ENCODE measurements at places on chromosomes 7 and 10. TPM values are rescaled to one million over a fixed set of nuclear protein-coding genes. Genes with fewer than 3 reads are reported as not detected.

DNA sequence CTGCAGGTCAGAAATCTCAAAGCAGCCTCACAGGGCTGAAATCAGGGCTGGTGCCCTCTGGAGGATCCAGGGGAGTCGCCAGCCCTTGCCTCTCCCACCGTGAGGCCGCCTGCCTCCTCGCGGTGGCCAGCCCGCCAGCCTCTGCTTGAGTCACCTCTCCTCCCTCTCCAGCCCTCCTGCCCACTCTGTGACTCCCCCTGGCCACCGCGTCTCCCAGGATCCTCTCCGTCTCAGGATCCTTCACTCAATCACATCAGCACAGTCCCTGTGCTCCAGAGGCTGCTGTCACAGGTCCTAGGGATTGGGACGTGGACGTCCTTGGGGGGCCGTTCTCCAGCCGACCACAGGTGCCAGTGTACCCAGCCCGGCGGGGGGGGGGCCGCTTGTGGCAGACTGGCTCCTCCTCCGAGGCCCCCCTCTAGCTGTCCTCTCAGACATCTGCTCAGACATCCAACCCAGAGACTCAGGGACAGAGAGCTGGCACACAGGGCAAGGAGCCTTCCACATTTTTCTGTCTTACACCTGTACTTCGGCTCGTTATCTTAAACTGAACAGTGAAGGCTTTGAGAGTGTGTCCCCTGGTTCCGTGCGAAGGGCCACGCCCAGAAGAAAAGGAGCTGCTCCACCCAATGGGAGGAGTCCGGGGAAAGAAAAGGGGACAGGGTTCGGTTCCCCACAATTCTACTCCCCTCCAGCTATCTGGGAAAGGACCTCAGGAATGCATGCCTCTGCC, 9.4 kb upstream of the PPP2R2D start:
- no peak overlapping the region for H3K27ac ChIP-seq
- H3K4me1 ChIP-seq, result peaks cover 11% of the 10 kb centered on the region
- no peak overlapping the region for H3K4me3 ChIP-seq
- H3K27me3 ChIP-seq, result no peaks in the 10 kb centered on the region
- H3K36me3 ChIP-seq, result no peaks in the 10 kb centered on the region
- no peak for DNase-seq

GRCh38 chr10:12872577-12872976, 128.9 kb downstream of the CCDC3 start:
- no peak overlapping the region for H3K27ac ChIP-seq
- no peaks in the 10 kb centered on the region for H3K36me3 ChIP-seq
- DNase-seq, result no peak
- no peak overlapping the region for H3K4me3 ChIP-seq
- no peaks in the 10 kb centered on the region for H3K27me3 ChIP-seq

DNA sequence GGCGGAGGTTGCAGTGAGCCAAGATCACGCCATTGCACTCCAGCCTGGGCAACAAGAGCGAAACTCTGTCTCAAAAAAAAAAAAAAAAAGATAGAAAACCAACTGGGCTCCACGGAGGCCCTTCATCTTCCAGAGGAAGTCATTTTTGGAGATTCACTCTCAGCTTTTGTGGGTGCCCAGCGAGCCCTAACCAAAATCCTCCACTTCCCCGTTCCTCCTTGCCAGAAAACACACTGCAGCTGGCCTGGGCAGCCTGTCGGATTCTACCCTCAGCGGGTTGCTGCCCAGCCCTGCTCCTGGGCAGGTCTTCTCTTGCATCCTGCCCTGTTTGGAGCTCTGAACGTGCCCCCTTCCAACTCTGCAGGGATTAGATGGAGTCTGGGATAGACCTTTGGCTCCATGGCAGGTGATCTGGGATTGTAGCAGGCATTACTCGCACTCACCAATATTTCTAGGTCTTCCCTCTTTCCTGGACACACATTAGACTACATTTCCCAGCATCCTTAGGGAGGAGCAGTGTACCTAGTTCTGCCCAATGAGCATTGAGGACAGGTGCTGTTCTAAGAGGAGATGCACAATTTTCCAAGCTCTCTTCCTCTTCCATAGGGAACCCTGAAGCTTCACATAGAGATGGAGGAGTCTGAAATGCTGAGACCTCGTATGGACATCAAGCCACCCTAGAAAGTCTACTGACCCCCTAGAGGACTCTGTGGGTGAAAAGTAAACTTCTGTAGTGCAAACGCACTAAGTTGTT, 4.6 kb downstream of the GRID2IP start:
- no peak for DNase-seq
- no peaks in the 10 kb centered on the region for H3K36me3 ChIP-seq
- peaks cover 8% of the 10 kb centered on the region for H3K4me1 ChIP-seq
- no peaks in the 10 kb centered on the region for H3K27me3 ChIP-seq
- H3K27ac ChIP-seq, result no peak overlapping the region

Gene OR9A2
- not detected for total RNA-seq

DNA sequence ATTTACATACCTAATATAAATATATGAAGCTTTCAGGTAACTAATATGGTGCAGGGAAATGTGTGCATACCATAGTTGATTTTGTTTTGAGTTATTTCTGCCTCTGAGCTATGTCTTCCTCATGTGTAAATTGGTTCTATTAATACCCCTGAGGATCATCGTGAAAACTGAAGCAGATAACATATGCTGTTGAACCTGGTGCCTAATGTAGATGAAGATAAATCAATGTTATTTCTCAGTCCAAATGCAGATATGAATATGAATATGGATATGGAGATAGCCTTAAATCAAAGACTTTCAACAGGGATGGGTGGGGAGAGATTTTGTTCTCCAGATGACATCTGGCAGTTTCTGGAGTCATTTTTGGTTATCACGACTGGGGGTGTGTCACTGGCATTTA, 122.3 kb upstream of the ANKRD30A start:
- no peak overlapping the region for H3K27ac ChIP-seq
- no peak overlapping the region for H3K4me3 ChIP-seq
- H3K4me1 ChIP-seq, result no peaks in the 10 kb centered on the region
- H3K27me3 ChIP-seq, result no peaks in the 10 kb centered on the region
- H3K36me3 ChIP-seq, result no peaks in the 10 kb centered on the region

GRCh38 chr10:113267619-113268562, 285.0 kb upstream of the HABP2 start:
- H3K4me1 ChIP-seq, result no peaks in the 10 kb centered on the region
- no peak overlapping the region for H3K27ac ChIP-seq
- H3K27me3 ChIP-seq, result peaks cover 2% of the 10 kb centered on the region
- DNase-seq, result no peak
- H3K4me3 ChIP-seq, result no peak overlapping the region
- no peaks in the 10 kb centered on the region for H3K36me3 ChIP-seq

GRCh38 chr7:109179601-109180000, 609.9 kb downstream of the DNAJB9 start:
- no peaks in the 10 kb centered on the region for H3K4me1 ChIP-seq
- no peaks in the 10 kb centered on the region for H3K36me3 ChIP-seq
- no peak overlapping the region for H3K4me3 ChIP-seq
- no peak overlapping the region for H3K27ac ChIP-seq
- no peaks in the 10 kb centered on the region for H3K27me3 ChIP-seq

DNA sequence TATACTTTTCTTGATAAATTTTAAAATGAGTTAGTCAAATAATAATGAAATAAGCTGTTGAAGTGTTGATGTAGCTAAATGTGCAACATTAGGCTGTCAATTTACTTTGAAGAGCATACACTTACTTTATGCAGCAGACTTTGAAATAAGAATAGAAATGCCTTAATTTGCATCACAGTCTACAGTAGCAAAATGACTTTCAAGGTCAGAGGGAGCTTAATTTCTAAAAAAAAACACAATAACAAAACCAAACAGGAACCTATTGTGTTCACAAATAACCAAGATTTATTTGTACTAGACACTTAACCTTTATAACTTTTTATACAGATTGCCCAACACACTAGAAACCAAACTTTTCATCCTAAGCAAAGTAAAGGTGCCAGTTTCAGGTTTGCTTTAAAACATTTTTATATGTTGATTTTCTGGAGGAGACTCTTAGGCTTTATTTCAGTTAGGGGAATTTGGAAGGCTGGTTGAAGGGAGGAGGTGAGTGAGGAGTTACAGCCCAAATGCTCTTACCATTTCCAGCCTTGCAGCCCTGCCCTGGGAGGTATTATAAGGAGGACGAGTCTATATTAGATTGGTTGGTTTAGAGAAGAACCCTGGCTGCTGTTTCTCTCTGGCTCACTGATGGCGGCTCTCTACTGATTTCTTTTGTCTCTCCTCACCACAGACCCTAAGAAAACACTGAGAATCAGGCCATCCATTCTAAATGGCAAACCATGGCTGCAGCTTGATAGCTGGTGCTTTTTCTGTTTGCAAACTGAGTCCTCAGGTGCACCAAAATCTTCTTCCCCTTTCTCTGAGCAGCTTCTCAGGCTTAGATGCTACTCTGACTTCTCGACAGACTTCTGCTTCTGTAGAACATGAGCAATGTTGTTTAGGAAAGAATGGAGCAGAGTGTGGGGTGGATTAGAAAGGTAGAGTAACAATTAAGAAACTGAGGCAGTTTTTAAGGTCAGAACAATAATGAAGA, 55.2 kb upstream of the RPA3 start:
- H3K4me1 ChIP-seq, result peaks cover 26% of the 10 kb centered on the region
- no peaks in the 10 kb centered on the region for H3K27me3 ChIP-seq
- H3K27ac ChIP-seq, result no peak overlapping the region
- no peak for DNase-seq

DNA sequence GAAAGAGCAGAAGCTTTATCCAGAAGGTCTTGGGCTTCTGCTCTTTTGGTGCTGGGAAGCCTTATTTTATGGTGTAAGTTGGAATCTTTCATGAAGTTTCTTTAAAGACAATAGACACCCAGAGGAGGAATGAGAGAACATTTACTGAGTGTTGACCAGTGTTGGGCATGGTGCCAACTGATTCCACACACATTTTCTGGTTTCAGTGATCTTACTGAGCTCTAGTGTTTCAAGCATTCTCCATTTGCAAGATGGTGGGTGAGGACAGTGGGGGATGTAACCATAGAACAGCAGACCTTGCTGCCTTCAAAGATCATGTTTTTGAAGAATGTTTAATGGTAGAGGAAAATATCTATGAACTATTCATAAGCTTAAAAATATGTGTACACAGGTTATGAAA, 114.6 kb downstream of the LRMDA start:
- H3K27me3 ChIP-seq, result peaks cover 2% of the 10 kb centered on the region
- no peak overlapping the region for H3K27ac ChIP-seq
- H3K4me1 ChIP-seq, result no peaks in the 10 kb centered on the region
- no peak overlapping the region for H3K4me3 ChIP-seq

- no peak for DNase-seq
- peak overlapping the region; percentile 97 for H3K4me3 ChIP-seq
- no peak overlapping the region for H3K27ac ChIP-seq
- H3K27me3 ChIP-seq, result no peaks in the 10 kb centered on the region
Observed at GRCh38 chr10:113856563-113856962, 2.1 kb downstream of the NHLRC2 start.

DNA sequence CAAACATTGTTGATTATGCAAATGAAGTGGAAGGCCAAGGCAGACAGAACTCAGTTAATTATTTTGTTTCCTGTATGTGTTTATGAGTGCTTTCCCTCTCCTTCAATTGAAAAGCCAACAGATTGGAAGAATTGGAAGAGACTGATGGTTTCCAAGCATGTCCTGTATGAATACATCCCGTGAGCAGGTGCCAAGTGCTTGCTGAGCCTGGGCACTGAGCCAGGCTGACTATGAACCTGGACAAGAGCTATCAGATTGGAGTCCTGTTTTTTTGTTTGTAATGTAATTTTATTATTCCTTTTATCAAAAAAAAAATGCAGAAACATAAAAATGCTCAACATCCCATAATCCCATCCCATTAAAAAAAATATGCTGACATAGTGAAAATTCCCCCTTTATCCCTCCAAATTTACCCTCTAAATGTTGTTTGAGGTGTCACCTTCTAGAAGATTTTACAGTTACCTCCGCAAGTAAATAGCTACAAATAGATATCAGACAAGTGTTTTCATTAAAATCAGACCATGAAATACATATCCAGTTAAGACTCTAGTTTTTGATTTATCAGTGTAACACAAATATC, 449.5 kb downstream of the GRID1 start:
- no peak overlapping the region for H3K27ac ChIP-seq
- no peak overlapping the region for H3K4me3 ChIP-seq
- no peaks in the 10 kb centered on the region for H3K27me3 ChIP-seq
- H3K36me3 ChIP-seq, result no peaks in the 10 kb centered on the region

- H3K36me3 ChIP-seq, result no peaks in the 10 kb centered on the region
- no peaks in the 10 kb centered on the region for H3K4me1 ChIP-seq
- no peak overlapping the region for H3K27ac ChIP-seq
- no peak for DNase-seq
- H3K27me3 ChIP-seq, result no peaks in the 10 kb centered on the region
Observed at GRCh38 chr7:125316466-125316865, 386.8 kb upstream of the POT1 start.

Gene CCL24
- total RNA-seq, result not detected

GRCh38 chr10:71840177-71840957, 10.7 kb downstream of the PSAP start:
- no peak overlapping the region for H3K27ac ChIP-seq
- H3K4me3 ChIP-seq, result no peak overlapping the region
- H3K36me3 ChIP-seq, result no peaks in the 10 kb centered on the region
- H3K4me1 ChIP-seq, result peaks cover 54% of the 10 kb centered on the region

Gene VWC2
- total RNA-seq, result not detected

DNA sequence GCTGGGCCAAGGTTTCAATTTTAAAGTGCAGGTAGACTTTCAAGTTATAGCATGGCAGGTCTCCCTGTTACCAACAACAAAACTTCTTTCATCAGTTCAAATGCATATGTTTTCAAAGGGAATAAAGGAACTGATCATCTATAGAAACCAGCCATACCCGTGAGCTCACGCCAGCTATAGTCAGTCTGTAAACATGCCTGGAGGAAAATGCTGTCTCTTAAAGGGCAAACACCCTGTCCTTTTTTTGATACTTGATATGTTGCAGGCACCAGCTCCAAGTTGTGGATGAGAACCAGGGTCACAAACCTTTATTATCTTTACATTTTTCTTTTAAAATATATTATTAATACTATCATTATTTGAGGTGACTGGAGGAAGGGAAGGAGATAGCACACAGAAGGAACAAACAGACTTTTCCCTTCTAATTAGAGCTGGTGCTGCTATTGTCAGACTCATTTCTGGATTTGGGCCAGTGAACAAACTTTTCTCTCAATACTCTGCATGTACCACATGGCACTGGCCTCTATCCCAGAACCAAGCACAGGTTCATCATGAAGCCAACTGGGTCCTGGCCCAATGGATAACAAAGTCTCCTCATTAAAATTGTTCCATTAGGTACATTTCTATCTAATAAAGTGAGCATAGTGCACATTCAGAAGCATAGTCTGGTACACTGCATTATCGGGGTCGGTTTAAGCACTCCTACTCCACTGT, 1102.4 kb downstream of the SORCS3 start:
- H3K4me3 ChIP-seq, result no peak overlapping the region
- no peaks in the 10 kb centered on the region for H3K36me3 ChIP-seq
- no peak overlapping the region for H3K27ac ChIP-seq
- H3K4me1 ChIP-seq, result no peaks in the 10 kb centered on the region

GRCh38 chr7:113873554-113874151, 45.2 kb downstream of the PPP1R3A start:
- H3K36me3 ChIP-seq, result no peaks in the 10 kb centered on the region
- DNase-seq, result no peak
- H3K27me3 ChIP-seq, result no peaks in the 10 kb centered on the region
- H3K4me3 ChIP-seq, result no peak overlapping the region

- H3K36me3 ChIP-seq, result no peaks in the 10 kb centered on the region
- H3K4me3 ChIP-seq, result no peak overlapping the region
- H3K27me3 ChIP-seq, result peaks cover 68% of the 10 kb centered on the region
- no peak overlapping the region for H3K27ac ChIP-seq
- no peak for DNase-seq
Observed at GRCh38 chr7:1223196-1223981, 9.3 kb upstream of the UNCX start.

Measured in activated CD4-positive, alpha-beta T cell treated with anti-CD3 and anti-CD28 coated beads, Interleukin-2, amount 10 ng/mL, durations not matched to agents 7 days and 5 days (primary cell).